Mesenteric fat pad (tissue), 1 donor: ENCODE measurements at places on chromosomes 2 and 18. TPM values are rescaled to one million over a fixed set of nuclear protein-coding genes. Genes with fewer than 3 reads are reported as not detected.

DNA sequence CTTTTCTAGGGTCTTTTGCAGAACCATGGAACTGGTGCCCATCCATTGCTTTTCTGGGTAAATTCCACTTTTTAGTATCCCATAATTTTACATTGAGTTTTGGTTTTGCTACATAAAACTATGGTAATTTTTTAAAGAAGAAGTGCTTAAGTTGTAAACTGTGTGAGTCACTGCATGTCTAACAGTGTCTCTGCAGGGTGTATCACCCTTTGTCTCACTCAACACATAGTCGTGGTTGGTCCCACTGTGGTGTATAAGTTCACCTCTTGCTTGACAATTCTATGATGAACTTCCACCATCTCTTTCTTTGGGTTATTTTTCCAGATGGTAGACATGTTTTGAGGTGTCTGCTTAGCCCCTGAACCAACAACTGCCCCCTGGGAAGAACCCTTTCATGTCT lies 10.5 kb downstream of the SCTR start:
- DNase-seq, result no peak

GRCh38 chr2:85889627-85890281 lies 964 bp upstream of the ST3GAL5 start:
- no peak for DNase-seq

Gene SP140L
- 15.6 TPM for total RNA-seq

Gene BOK
- total RNA-seq, result 115 TPM

- DNase-seq, result no peak
Measured at GRCh38 chr2:229129738-229130371, 141.2 kb downstream of the PID1 start.

DNA sequence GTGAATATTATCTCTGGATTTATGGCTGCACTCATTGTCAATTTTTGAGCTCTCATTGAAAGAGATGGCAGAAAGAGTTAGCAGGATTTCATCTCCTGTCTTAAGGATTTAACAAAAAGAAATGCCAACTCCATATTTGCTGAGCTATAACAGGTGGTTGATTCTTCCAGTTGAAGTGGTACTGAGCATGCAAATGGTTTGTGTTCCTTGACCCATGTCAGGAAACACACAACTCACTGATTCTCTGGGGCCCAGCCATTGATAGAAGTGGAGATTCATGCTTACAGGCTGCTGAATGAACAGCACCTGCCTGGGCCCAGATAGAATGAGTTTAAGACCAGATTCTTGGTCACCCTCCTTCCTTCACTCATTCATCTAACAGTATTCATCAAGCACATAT lies 128.8 kb downstream of the CERS6 start:
- no peak for DNase-seq
